ENCODE measurements at places on chromosomes 12 and 14.

DNA sequence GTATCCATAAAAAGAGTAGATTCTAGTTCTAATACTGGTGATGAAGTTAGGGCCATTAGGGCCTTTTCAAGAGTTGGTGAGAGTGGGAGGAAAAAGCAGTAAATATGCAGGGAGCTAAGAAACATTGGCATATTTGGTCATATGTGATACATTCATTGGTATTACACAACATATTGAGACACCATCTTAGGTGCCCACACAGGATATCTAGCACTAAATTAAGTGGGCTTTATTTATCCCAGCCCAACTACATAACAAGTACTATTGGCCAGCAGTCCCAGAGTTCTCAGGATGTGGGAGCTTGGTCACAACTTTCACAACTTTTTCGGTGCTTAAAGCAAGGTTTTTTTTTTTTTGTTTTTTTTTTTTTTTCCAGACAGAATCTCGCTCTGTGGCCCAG is 2.0 kb upstream of the ING4 start:
- no peak for DNase-seq

- no peak for DNase-seq
Measured at GRCh38 chr12:121990692-121991603, 30.7 kb upstream of the BCL7A start.

DNA sequence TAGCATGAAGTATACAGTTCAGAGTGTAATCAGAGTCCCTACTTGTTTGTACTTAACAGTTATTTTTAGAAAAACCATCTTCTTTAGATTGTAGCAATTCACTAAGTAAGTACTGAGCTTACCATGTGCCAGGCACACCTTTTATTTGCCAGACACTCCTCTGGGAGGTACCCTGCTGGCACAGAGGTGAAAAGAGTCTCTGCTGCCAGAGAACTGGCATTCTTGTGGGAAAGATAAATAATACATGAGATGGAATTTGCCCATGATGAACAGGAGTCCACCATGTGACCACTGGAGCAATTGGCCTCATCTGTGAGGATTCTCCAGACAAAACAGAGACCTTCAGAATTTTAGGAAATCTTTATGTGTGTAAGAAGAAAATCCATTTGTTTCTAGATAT is 199.3 kb upstream of the SLC16A7 start:
- no peak for DNase-seq

DNA sequence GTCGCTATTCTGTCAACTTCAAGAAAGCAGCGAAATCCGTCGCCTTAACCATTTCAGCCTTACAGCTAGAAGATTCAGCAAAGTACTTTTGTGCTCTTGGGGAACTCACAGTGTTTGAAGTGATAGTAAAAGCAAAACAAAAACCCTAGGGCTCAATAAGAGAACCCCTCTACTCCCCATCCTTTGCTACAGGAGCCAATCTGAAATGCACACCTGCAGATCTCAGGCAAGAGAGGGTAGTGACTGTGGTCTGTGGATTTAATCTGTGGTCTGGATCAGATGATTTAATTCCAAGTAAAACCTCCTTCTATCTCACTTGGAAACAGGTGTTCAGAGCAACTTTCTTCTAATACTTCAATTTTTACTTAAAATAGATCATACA is 422.9 kb upstream of the OR4E1 start:
- DNase-seq, result no peak

DNA sequence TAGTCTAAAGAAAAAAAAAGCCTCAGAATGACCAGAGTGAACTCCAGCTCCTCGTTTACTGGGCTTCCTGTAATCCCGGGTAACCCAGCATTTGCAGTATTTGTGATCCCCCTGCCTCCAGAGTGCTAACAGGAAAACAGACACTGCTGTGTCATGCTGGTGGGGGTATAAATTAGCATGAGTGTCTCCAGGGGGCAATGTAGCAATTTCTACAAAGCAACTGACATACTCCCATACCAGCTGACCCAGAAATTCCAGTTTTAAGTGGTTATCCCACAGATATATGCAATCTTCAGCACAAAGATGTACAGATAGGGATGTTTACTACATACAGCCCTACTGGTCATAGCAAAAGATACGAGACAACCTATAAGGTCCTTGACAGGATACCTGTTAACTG is 18.8 kb downstream of the TTC7B start:
- no peak for DNase-seq

DNA sequence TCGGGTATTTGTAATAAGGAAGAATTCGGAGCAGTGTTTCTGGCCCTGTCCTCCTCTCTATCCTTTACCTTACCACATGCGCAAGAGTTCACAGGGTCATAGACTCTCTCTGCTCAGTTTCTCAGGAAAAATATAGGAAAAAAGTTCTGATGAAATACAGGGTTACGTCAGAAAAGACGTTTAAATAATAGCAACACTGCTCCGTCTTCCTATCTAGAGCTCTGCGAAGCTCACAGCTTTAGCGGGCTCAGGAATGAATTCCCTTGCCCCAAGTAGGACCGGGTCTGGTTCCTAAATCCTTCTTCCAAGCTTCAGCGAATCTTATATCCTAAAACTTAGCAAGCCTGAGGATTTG is 365 bp downstream of the CCDC59 start:
- DNase-seq, result no peak

GRCh38 chr12:29552994-29553748 is 55.7 kb upstream of the OVCH1 start:
- no peak for DNase-seq

- DNase-seq, result no peak
Measured at GRCh38 chr12:54030889-54031471, 1.9 kb upstream of the HOXC5 start.

- DNase-seq, result no peak
Measured at GRCh38 chr12:109595321-109595902, 21.8 kb downstream of the MVK start.

- DNase-seq, result no peak
Measured at GRCh38 chr14:70416338-70416724, 559 bp downstream of the SYNJ2BP start.

DNA sequence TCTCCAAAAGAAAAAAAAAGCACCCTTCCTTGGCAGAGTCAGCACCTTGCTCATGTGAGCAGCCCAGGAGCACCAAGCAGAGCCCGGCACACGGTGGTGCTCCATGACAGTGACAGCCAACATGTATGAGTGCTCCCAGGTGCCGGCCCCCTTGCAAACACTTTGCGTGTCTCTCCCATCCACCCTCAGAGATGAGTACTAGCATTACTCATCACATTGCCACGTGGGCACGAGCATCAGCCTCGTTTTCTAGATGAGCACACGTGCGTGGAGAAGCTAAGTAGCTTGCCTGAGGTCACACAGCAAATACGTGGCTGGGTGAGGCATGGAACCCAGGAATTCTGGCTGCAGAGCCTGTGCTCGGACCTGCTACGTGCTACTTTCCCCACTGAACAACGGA is 177.9 kb upstream of the PRMT8 start:
- DNase-seq, result no peak

GRCh38 chr14:39310051-39310450 is 76.3 kb downstream of the MIA2 start:
- no peak for DNase-seq

DNA sequence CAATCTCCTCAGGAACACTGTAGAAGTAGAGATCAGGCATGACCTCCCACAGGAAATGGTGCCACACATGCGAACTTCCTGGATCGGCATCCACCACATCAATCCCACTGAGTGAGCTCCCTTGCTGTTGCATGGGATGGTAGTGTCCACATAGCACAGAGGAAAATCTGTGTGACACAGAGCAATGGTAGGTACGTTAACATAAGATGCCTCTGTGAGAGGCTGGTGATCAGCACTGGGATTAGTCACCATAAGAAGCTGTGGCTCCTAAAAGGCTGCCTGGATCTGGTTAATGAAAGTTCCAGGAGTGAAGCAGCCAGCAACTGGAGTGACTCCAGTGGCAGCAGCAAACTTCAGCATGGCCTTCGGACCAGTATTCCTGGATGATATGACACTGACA is 21.8 kb downstream of the WDHD1 start:
- no peak for DNase-seq

DNA sequence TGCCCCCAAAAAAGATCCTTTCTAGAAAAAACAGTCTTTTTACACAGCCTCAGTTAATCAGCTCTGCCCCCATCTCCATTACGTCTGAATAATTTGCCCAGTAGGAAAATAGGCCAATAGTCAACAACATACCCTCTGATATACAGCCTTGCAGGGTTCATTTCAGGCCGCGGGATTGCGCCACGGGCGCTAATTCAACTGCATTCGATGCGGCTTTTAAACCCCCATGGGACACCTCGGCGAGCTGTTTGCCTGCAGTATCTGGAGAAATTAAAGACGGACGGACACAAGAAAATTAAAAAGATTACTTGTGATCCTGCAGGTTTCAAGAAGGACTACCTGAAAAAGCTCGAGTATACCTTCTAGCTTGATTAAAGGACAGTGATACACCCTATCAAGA is 36.1 kb downstream of the ERP29 start:
- no peak for DNase-seq

- no peak for DNase-seq
Measured at GRCh38 chr14:60599727-60600126, 49.5 kb downstream of the SIX1 start.

- no peak for DNase-seq
Measured at GRCh38 chr12:68176257-68176656, 16.7 kb upstream of the IFNG start.

Data from activated naive CD8-positive, alpha-beta T cell treated with anti-CD3 and anti-CD28 coated beads, Interleukin-2, amount 50 U/mL, for 16 hours (primary cell).